ENCODE measurements at places on chromosomes 6 and 20.

GRCh38 chr6:79064635-79065034 lies 13.4 kb downstream of the PHIP start:
- no peak for DNase-seq

- peak; percentile 47 for DNase-seq
These were observed 778 bp downstream of the PSMG4 start for GRCh38 chr6:3259491-3259958.

DNA sequence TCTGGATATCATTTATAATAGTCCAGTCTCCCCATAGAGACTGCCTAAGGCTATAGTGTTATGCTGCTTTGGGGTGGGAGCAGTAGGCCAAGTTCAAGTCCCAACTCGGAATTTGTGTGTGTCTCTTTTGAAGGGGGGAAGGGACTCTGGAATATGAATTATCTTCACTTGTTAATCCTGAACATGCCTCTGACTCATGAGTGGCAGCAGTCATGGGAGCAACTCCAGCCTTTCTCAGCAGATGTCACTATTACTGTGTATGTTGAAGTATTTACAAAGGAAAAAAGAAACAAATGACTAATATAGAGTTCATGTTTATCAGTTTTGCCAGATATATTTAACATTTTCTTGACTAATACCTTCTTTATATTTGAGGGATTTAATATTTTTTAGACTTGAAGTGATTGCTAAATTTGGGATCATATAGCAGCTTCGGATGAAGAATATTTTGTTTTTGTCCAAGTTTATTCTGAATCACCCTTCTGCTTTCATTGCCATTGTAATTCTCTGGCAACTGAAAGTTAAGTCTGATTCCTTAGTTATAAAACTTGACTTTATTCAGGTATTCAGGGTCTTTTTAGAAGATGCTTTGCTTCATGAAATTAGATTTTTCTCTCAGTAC lies 23.4 kb downstream of the FAM217A start:
- DNase-seq: peak; percentile 24

DNA sequence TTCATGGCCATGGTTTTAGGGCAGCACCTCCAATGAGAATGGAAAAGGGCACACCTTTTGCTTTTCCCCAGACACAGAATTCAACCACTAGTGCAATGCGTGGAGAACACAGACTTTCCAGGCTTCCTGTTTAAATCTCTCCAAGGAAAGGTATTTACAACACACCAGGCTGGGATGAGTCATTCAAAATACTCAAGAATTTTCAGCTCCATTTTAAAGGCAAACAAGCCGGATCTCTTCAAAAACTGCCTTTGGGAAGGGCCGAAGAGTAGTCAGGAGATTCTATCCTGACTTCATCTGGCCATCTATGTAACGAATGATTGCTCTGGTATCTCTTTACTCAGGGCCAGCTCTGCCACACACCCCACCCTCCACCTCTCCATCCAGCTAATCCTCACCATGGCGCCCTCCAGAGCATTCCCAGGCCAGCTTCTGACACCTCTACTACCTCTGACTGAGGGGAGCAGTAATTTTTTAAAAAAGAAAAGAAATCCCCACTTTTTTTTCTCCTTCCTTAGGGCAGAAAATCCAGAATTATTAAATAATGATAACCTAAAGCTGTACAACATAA lies 254.6 kb downstream of the LY86 start:
- no peak for DNase-seq

- DNase-seq: no peak
These were observed 86.2 kb upstream of the F13A1 start for GRCh38 chr6:6406715-6407070.

DNA sequence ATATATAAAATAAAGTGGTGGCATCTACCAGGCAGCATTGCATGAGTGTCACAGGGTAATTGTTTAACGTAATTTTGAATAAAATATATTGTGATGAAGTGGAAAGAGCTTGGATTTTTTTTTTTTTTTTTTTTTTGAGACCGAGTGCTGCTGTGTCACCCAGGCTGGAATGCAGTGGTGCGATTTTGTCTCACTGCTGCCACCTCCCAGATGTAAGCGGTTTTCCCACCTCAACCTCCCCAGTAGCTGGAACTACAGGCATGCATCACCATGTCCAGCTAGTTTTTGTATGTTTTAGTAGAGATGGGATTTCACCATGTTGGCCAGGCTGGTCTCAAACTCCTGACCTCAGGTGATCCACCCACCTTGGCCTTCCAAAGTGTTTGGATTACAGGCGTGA lies 81.1 kb upstream of the SMIM8 start:
- no peak for DNase-seq

DNA sequence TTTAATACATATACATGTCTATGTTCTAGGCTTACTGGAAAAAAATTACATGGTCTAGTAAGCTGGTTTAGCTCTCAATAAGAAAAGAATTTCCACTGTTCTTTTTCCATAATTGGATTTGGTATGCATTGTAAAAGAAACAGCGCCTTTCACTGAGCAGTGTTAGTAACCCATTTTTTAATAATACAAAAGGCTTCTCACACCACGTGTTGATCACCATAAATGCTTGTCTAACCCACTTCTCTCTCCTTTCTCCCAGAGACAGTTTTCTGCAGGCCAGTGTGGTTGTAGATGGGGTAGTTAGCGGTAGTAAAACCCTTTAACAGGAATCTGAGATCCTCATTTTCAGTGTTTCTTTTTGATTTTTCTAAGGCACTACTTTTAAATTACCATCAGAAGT lies 348.7 kb upstream of the MANEA start:
- no peak for DNase-seq

- no peak for DNase-seq
These were observed 126.4 kb downstream of the MAP3K4 start for GRCh38 chr6:161117942-161118341.

DNA sequence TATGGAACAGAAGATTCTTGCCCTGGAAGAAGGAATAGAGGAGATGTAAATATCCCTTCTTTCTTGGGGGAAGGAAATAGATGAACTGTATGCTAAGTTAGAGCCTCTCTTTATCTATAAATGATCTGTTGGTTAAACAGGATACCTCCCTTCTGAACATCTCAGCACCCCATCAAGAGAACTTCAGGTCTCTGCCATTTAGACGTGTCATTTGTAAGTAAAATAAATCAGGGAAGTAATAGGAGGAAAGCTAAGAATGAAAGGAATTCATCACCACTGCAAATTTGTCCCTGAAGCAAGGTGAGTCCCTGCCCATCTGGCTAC lies 42.5 kb upstream of the TNFAIP3 start:
- DNase-seq: no peak
